ENCODE measurements at places on chromosomes 3 and 15. TPM values are rescaled to one million over a fixed set of nuclear protein-coding genes. Genes with fewer than 3 reads are reported as not detected.

GRCh38 chr15:69729167-69729748 lies 276.6 kb downstream of the RPLP1 start:
- DNase-seq = no peak

EFHB gene
- polyA plus RNA-seq = 0.99 TPM

LEKR1 gene
- 3.8 TPM for polyA plus RNA-seq

MON1A gene
- 13.3 TPM for polyA plus RNA-seq

- no peak for DNase-seq
These were observed 1.8 kb downstream of the ARHGEF26 start for GRCh38 chr3:154122912-154123559.

VPS33B gene
- 16.7 TPM for polyA plus RNA-seq

DNA sequence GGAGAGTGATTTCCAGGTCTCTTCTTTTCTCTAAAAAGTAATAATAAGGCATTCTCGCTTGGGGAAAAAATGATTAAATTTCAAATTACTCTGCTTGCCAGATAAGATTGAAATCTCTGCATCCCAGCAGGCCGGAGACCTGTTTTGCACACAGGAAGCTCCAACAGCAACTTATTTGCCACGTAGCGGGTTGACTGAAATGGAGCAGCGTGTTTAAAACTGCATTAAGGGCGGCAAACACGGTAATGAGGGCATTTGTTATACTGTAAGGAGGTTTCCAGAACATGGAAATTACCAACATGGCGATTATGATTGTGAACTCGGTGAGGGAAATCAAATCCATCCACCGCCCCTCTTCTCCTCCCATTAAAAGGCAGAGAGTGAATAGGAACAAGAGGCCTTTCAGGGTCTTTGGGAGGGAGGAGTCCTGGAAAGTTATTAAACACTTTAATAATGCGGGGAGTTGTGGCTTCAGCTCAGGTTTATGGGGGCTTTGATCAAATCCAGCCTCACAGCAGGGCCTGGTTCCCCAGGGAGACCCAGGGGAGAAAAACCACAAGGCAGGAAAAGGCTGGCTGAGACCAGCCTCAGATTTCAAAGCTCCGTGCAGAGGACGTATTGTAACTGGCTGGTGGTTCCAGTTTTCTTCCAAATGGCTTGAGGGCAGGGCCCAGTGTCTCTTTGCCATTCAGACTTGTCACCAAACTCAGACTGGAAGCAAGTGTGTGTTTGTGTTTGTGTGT lies 242.3 kb downstream of the TLE3 start:
- DNase-seq = no peak

AAGAB gene
- polyA plus RNA-seq = 24.9 TPM

- DNase-seq = peak; percentile 52
These were observed 734 bp downstream of the TBL1XR1 start for GRCh38 chr3:177196456-177197040.

DNA sequence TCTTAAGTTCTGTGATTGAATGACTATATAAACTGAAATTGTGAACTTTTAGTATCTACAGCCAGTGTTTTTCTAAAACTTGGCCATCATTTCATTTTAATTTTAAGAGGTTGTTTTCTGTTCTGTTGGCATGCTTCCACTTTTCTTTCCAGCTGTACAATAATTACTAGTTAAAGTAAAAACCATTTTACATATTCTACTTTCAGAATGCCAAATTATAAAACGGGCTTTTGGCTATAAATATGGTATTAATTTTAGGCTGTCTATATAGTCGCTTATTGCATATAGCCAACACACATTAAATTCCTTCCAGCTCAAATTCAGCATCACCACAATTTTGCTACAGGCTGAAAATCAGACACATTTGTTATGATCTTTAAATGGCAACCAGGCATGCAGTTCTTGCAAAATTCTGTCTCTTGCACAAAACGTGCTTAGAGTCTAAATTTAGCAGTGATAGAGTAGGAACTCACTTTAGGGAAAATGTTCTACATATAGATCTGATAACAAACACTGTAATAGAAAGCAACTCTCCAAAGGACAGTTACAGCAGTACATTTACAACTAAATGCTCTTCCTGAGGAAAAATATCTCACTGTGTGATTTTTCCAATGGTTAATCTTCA lies 81.1 kb downstream of the BTD start:
- DNase-seq = no peak

RBP2 gene
- polyA plus RNA-seq = 0.79 TPM

DNA sequence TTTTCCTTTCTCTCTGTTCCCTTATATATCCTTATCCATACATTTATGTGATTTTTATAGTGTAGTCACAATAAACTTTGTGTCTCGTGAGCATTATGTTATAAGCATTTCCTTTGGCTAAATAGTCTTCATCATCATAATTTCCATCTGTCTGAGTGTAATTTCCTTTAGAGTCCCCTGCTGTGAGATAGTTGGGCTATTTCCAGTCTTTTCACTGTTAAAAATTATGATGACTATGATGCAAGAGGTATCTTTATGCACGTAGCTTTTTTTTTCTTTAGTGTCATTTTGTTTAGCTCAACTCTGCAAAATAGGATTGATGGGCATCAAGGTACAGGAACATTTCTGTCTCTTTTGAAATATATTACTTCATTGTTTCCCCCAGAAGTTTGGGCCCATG lies 26.9 kb upstream of the CA12 start:
- no peak for DNase-seq

DNA sequence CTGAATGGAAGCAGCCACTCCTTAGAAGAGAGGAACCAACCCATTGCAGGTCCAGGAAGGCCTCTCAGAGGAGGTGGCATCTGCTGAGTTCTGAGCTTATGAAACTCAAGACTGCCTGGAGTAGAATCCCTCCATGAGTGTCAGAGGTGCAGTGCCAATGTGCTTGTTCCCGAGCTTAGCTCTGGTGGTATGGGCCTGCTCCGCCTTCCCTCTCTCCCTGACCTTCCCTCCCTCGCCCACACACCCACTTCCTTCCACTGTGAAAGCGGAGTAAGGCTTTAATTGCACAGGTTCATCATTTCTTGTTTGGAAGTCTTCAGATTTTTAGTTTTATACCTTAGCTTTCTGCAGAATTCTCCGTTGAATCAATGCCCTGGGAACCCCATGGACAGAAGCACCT lies 208.0 kb upstream of the BHLHE40 start:
- DNase-seq = no peak

ASB14 gene
- polyA plus RNA-seq = 2.4 TPM

- no peak for DNase-seq
These were observed 347.6 kb upstream of the RARB start for GRCh38 chr3:25080461-25080860.

GRCh38 chr3:40780291-40780924 lies 255.6 kb downstream of the ZNF621 start:
- DNase-seq = peak; percentile 64

CD200R1 gene
- 2.0 TPM for polyA plus RNA-seq

DNA sequence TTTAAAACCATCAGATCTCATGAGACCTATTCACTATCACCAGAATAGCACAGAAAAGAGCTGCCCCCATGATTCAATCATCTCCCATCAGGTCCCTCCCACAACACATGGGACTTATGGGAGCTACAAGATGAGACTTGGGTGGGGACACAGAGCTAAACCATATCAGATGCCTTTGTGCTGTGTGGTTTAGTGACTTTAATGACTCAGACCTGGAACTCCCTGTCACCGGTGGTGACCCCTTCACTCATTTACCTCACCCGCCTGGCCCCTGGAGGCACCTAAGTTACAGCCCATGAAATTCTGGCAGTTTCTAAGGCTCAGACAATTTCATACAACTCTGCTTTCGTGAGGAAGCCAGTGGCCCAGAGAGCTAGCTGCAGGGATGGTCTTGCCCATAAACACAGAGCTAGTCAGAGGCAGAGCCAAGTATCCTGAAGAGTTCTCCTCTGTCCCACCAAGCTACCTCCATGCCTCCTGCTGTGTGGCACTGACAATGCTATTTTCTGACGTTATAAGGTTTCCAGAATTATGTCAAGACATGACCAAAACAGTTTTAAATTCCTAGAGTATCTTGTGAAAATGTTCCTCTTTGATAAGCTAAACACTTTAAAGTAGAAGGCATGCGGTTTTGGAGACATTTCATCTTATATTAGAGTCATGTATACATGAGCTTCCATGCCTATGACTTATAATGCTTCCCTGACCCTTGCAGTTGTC lies 231.1 kb upstream of the IL12A start:
- DNase-seq = no peak

- no peak for DNase-seq
These were observed 59.8 kb upstream of the THSD4 start for GRCh38 chr15:71055461-71055860.
